NCI-H2107 (cell line): ENCODE measurements at places on chromosomes 4 and X.

GRCh38 chrX:107025545-107025944 lies 25.5 kb upstream of the MORC4 start:
- DNase-seq = no peak

DNA sequence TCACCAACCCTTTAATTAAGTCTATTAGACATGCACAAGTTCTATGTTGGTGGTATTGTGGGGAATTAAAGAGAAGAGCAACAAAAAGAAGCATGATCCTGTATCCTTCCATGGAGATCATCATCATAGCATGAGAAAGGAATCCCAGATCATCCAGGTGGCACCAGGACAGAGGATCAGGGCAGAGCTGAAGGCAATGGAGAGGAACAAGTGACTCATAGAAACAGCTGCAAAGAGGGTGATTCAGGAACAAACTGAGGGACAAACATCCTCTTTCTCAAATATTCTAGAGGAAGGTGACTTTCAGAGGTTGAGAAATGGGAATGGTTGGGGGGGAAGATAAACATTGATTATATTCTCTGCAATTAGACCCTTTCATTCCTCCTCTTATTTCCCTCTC lies 105.5 kb upstream of the OTUD4 start:
- no peak for DNase-seq

- DNase-seq = no peak
Observed at GRCh38 chr4:93841803-93842345, 13.3 kb downstream of the ATOH1 start.

- DNase-seq = no peak
Observed at GRCh38 chr4:15809058-15809457, 30.9 kb downstream of the CD38 start.

GRCh38 chr4:111068883-111069282 lies 446.0 kb upstream of the PITX2 start:
- no peak for DNase-seq

- no peak for DNase-seq
Observed at GRCh38 chr4:185202984-185203485, 765 bp downstream of the CFAP97 start.

GRCh38 chr4:140851032-140851636 lies 94.9 kb upstream of the TBC1D9 start:
- peak; percentile 2 for DNase-seq

GRCh38 chrX:88991583-88992132 lies 244.6 kb downstream of the CPXCR1 start:
- DNase-seq = no peak

GRCh38 chrX:70332600-70332999 lies 42.7 kb downstream of the KIF4A start:
- DNase-seq = no peak

DNA sequence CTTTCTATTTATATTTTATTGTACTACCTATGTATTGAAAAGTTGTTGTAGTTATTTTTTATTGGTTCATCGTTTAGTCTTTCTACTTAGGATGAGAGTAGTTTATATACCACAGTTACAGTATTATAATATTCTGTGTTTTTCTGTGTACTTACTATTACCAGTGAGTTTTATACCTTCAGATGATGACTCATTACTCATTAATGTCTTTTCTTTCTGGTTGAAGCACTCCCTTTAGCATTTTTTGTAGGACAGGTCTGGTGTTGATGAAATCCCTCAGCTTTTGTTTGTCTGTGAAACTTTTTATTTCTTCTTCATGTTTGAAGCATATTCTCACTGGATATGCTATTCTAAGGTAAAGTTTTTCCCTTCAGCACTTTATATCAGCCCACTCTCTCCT lies 7.7 kb downstream of the LUZP4 start:
- DNase-seq = no peak

GRCh38 chrX:25039036-25039435 lies 23.3 kb upstream of the ARX start:
- no peak for DNase-seq

DNA sequence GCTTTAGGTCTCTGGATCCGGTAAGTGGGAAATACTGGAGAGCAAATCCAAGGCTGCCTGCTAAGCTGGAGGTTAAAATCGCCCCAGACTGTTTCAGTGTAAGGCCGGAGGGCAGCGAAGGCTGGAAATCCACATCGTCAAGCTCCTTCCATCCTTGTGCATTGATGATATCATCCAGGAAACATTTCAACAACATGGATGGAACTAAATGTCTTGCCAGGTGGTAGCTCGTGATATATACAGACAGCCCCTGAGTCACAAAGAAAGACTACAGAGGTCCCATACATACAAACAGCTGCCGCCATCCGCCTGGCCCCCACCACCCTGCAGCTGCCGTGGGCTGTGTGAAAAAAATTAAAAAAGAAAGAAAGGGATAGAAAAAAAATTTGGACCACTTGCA lies 148.9 kb upstream of the RBPJ start:
- DNase-seq = no peak

- no peak for DNase-seq
Observed at GRCh38 chr4:93865650-93866049, 37.1 kb downstream of the ATOH1 start.

DNA sequence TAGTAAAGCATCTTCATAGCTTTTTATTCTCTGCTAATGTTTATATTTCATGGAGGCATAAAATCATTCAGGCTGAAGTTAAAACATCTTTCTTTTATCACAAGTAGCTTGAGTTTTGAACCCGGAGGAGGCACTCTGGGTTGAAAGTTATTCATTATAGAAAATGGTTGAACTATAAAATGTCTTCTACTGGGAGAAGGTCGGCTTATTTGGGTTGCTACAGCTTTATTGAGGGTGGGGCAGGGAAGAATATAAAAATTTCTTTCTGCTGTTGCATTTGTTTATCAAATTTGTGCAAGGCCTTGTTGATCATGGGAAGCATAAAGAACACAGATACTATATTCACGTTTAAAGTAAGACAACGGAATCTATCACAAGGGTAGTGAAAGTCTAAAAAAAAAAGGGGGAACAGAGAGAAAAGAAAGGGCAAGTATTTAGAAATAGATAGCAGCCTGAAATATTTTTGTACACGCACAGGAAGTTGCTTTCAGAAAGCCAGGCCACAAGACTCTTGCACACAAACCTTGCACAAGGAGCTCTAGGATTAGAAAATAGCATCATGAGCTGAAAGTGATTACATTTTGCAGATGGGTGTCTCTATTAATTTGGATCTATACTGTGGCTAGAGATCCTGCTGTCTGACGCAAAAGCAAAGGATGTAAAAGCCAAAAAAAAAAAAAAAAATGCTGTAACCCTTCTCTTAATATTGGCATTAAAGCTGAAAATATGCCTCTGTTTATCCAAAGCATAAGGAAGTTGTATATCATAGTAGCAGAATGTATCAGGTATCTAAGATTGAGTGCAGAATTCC lies 37.2 kb upstream of the FAM9C start:
- DNase-seq = no peak

- peak; percentile 82 for DNase-seq
Observed at GRCh38 chr4:5956285-5957021, 61.8 kb downstream of the C4orf50 start.

DNA sequence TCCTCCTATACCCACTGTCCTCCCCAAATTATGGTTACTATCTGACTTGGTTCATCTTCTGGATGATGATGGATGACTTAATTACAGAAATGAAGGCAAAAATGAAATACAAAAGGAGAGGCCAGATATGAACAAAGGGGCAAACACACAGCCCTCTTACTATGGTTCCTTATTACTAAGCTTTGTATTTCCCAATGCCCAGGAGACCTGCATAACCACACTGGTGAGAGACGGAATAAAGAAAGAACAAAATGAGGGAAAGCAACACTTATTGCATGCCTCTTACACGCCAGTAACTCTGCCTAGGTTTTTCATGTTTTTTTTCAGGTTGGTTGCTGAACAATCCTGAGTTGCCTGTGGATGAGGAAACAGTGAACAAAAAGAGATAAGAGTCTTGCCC lies 120.5 kb downstream of the SLC10A7 start:
- no peak for DNase-seq

DNA sequence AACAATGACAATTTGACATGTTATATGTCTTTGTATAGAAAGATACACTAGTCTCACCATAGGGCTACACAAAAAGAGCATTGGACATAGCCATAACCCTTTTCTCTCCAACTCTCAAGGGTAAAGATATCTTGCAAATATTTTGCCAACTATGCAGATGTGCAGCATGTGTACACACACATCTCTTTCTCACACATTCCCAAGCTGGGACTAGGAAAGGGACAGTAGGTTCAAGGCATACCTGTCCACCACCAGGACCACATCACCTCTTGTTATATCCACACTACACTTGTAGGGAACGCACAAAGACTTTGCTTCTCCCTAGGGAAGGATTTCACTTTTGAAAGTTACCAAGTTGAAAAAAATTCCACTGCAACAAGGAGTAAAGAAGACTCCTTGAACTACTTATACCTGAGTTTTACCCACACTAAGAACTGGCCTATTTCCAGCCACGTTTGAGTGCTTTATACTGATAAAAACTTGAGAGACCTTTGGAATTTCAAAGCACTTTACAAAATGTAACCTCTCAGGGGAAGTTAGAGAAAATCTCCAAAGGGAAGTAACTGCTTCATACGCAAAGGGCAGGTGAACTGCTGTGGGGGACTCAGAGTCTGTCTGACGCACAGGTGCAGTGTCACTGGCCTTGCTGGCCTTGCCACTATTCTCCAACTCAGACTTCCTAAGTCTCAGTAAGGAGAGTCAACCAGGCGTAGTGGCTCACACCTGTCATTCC lies 36.9 kb downstream of the NR3C2 start:
- no peak for DNase-seq

GRCh38 chrX:15854080-15854655 lies 445 bp downstream of the AP1S2 start:
- DNase-seq = no peak

DNA sequence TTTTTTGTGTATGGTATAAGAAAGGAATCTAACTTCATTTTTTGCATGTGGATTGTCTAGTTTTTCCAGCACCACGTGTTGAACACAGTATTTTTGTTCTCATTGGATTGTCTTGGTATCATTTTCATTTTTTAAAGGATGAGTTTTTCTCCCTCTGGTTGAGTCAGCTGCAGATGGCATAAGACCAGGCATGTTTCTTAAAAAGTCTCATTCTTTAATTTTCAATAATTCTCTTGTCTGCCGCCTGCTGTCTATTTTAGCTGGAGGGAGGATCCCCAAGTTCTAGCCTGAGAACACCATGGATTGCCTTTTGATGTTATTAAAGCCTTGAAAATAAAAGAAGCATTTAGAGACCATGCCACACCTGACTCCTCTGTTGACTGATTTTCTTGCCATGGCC lies 263.8 kb downstream of the ARHGAP24 start:
- no peak for DNase-seq

- no peak for DNase-seq
Observed at GRCh38 chr4:39563346-39563847, 36.2 kb upstream of the UGDH start.

- no peak for DNase-seq
Observed at GRCh38 chrX:109859651-109860050, 126.6 kb upstream of the ACSL4 start.

DNA sequence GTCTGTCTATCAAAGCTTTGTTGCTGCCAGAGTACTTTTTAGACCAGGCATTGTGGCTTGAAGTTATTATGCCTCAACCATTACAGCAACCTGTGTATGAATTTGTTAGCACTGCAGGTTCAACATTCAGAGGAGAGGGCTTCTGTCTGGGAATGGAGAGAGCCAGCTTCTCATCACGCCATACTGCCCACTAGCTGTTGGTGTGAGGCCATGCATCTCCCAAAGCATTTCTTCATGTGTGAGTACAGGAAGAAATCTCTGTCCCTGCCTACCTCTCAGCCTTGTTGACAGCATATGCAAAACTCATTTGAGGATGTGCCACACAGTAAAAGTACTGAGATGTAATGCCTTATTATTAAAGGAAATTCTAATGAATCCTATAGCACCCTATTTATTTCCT lies 76.9 kb upstream of the PPARGC1A start:
- DNase-seq = no peak

DNA sequence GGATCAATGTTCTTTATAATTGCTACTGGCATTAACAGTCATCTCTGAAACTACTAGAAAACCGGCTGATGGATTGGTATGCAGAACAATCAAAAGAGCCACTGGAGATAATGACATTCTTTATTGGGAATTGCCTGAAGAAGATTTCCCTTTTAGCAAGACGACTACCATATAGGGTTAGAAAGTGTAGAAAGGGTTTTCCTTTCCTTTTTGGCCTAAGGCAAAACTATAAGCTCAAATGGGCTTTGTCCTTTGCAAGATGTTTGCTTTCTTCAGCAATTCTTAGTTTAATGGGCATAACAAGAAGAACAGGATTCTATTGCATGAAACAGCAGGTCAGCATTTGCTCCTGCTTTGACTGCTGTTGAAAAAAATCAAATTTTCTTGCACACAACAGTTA lies 214.2 kb upstream of the PCDH10 start:
- DNase-seq = no peak

- DNase-seq = no peak
Observed at GRCh38 chr4:4578981-4579380, 37.1 kb upstream of the STX18 start.

- no peak for DNase-seq
Observed at GRCh38 chr4:144185086-144185485, 44.6 kb upstream of the GYPA start.

GRCh38 chr4:27123123-27123768 lies 262.6 kb downstream of the STIM2 start:
- DNase-seq = no peak

- no peak for DNase-seq
Observed at GRCh38 chr4:89539374-89539773, 231.8 kb upstream of the GPRIN3 start.

- DNase-seq = no peak
Observed at GRCh38 chr4:6377626-6378492, 94.6 kb downstream of the PPP2R2C start.

GRCh38 chrX:114038358-114038757 lies 545.5 kb upstream of the HTR2C start:
- DNase-seq = no peak

DNA sequence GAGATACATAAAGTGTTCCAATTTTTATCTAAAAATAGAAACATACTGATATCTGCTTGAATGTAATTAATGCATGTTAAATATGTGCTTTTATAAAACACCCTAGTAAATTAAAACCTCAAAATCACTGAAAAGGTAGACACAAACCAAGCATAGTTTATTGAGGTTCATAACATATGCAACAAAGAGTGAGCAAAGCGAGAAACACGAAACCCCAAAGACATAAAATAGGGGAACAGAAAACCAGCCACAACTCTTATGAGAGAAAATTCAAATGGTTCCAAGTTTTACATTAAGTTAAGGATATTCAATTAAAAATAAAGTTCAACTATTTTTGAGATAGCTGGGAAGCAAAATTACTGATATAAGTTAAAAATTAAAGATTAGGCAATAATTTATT lies 336.4 kb upstream of the AGA start:
- DNase-seq = no peak

- no peak for DNase-seq
Observed at GRCh38 chr4:149884046-149884445, 68.4 kb upstream of the IQCM start.

GRCh38 chr4:3413675-3414420 lies 27.9 kb upstream of the HGFAC start:
- DNase-seq = no peak

DNA sequence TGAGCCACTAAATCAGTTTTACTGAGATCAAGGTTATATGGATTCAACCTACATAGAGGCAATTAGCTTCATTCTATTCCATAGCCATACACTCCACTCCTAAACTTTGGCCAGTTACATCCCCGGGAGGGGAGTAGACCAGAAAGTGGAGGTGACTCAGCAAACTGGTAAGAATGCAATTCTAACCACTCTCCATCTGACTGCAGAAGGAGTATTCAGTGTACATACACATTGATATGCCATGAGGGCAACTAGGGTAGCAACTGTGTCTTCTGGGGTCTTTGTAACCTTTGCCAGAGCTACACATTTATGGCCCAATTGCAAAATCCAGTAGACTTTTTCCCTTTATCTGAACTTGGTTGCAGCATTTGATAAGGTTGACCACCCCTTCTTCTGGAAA lies 7.6 kb downstream of the SLC25A43 start:
- DNase-seq = no peak
